ENCODE measurements at places on chromosomes 12 and 14.

- no peak for DNase-seq
Observed at GRCh38 chr12:101407049-101407435, 530 bp downstream of the ARL1 start.

GRCh38 chr14:65637780-65638179, 225.2 kb downstream of the FUT8 start:
- DNase-seq = no peak

DNA sequence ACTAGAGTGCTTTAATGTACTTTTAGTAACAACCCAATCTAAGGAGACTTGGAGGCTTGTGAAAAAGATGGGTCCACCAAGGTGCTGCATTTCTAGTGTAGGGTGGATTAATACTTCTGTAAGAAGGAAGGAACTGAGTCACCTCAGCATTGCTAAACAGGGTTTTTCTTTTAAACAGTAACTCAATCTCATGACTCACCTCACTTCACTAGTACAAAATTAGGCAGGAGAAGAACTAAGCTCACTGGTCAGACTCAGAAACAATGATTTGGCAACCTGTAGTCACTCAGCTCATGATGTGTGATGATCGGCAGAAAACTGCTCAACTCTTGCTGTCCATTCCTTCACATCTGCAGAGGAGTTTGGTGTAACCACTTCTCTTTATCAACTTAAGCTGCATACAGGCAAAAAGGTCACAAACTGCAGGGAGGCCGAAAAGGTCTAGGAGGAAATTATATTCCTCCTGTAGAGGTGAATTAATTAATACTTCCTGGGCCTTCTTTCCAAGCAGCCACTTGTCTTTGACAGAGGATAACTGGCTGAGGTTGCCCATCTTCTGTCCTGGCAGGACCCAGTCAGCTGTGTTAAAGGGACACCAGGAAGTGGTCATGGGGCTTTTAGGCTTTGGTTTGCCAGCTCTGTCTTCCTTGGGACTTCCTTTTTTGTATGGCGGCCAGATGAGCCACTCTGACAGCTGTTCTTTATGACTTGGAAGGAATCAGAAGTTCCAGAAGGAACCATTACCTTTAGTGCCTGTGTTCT, 466.9 kb downstream of the FUT8 start:
- no peak for DNase-seq

GRCh38 chr12:31016057-31016456, 57.6 kb upstream of the DDX11 start:
- DNase-seq = no peak

DNA sequence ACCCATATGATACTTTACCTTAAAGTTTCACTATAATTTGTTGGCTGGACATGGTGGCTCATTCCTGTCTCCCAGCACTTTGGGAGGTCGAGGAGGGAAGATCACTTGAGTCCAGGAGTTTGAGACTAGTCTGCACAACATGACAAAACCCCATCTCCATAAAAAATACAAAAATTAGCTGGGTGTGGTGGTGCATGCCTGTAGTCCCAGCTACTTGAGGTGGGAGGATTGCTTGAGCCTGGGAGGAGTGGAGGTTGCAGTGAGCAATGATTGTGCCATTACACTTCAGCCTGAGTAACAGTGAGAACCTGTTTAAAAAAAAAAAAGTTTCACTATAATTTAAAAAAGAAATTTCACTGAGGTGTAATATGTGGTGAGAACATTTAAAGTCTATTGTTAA, 21.2 kb downstream of the DERA start:
- DNase-seq = no peak

DNA sequence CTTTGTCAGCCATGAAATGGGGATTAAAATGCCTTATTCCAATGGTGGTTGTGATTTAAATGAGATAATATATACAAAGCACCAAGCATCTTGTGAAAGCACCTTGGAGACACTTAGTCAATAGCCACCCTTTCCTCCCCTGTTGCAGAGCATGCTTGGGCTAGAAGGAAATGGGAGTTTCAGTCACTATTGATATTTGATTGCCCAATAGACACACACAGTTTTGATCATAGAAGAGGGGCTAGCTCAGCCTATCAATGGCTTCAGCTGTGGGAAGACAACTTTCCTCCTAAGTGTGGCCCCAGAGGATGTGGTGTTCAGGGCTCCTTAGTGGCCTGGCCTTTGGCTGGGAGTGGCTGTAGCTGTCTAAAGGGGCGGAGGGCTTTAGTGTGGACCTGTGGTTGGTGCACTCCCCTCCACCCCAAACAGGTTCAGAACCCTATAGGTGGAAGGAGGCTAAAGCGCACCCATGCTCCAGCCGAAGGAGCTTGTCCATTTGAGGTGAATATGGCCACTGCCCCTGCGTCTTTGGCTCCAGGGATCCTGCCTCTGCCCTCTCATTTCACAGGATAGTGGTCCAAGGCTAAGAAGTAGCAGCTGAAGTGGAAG, 132.3 kb downstream of the TMEM30B start:
- no peak for DNase-seq

DNA sequence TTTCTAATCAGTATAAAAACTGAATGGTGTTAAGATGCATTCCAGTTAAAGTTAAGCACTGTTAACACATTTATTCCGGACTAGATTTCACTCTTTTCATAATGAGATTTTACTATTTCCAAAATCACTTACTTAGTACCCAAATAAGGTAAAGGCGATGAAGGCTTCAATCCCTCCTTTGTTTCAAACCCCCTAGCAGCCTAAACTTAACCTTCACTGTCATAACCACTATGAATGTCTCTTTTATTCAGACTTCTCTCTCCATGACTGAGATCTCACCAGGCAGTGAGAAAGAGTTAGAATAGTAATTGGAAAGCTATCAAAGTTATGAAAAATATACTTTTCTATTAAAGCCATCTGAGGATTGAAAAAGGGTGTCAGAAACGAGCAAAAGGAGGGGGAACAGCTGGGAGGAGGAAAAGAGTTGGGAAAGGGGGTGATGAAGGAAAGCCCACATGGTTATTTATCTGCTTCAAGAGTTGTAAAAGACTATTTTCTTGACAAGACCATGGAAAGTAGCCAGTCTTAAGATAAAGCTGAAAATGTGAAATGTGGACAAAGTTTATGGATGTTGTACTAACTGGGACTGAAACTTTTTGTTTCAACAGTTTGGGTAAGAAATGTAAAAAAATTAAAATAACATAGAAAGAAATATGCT, 11.7 kb downstream of the EPS8 start:
- DNase-seq = no peak

GRCh38 chr14:30064454-30064853, 136.8 kb upstream of the PRKD1 start:
- DNase-seq = no peak

DNA sequence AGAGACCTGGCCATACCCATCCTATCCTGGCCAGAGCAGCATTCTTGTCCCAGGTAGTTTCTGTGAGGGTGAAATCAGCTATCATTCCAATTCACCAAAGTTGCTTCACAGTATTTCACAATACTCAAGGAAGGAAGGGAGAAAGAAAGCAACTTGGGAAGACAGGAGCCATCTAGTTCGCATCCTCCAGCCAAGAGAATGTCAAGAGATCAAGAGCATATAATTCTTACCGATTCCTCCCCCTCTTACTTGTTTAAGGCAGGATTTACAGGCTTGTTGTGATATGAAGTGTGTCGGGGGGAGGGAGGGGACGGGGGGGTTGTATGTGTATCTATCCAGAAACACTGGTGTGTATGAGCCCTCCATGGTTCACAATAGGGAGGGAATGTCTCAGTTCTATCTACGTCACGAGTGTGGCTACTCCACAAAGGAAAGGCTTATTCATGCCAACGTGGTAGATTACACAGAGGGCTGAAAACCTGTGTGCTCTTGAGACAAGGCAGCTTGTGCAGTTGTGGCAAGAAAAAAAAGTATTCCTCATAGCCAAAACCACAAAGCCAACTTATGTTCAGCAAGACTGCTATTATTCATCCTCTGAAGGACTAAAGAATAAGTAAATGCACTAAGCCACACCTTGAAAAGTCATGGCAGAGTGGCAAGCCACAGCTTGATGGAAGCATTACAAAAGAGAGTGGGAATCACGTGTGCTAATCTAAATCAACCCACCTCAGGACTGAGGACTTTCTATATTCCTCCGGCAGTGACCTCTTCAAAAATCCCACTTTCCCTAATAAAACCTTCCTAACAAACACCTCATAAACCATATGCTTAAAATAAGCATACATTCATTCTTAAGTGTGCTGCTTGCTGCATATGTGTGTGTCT, 35.0 kb downstream of the CORO1C start:
- DNase-seq = no peak

GRCh38 chr14:69701857-69702256, 65.1 kb upstream of the SRSF5 start:
- DNase-seq = no peak

DNA sequence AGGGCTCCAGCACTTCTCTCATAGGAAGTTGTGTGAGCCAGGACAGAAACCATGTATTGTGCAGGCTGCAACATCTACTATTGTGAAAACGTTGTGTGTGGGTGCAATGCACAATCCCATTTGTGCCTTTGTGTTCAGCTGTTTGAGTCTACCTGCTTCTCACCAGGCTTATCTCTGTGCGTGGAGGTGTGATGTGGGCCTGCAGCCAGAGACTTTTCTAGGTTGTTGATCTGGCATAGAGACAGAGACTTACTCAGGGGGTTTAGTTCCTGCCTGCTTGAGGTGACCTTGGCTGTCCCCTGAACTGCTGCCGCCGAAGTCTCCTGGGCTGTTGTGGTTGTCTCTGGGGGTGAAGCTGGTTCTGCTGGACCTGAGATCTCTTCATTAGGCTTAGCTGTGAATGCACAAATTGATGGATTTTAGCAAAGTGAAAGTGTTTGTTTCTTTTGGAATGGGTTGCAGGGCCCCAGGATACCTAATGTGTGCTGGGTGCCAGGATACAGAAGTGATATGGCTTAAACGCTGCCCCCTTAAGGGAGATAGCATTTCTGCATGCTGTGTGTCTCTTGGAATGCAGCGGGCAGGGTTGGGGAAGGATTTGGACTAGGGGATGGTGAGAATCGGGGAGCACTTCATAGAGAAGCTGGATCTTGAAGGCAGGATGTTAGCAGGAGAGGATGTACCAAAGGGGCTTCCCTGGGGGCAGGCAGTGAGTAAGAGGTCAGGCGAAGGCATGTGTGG, 2.5 kb downstream of the LACRT start:
- no peak for DNase-seq
